ENCODE measurements at places on chromosomes 12 and 14.

GRCh38 chr14:36293824-36294223, 26.6 kb downstream of the MBIP start:
- no peak for DNase-seq

DNA sequence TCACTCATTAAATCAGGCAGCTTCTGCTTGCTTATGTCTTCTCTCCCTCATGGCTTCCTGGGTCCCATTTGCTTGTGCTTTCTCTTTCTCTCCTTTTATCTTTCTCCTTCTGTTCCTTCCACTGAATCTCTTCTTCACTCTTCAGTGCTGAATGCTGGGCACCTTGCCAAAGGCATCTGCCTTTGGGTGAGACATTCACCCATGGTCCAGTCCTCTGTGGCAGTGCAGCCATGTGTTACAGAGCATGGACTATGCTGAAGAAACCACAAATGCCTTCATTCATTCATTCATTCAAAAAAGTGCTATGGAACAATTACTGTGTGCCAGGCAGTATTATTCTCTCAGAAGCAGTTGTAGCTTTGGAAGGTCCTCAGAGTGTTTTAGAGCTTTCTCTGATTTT, 344.4 kb upstream of the STXBP6 start:
- no peak for DNase-seq

- DNase-seq, result no peak
Observed at GRCh38 chr14:104799244-104800014, 1.5 kb upstream of the ZBTB42 start.

- DNase-seq, result no peak
Observed at GRCh38 chr12:65568517-65568916, 255.8 kb upstream of the HMGA2 start.

- DNase-seq, result no peak
Observed at GRCh38 chr12:89980236-89980635, 271.6 kb upstream of the ATP2B1 start.

GRCh38 chr12:130791629-130792028, 47.4 kb downstream of the STX2 start:
- DNase-seq, result no peak

GRCh38 chr14:90658541-90658967, 157.7 kb downstream of the TTC7B start:
- DNase-seq, result no peak

DNA sequence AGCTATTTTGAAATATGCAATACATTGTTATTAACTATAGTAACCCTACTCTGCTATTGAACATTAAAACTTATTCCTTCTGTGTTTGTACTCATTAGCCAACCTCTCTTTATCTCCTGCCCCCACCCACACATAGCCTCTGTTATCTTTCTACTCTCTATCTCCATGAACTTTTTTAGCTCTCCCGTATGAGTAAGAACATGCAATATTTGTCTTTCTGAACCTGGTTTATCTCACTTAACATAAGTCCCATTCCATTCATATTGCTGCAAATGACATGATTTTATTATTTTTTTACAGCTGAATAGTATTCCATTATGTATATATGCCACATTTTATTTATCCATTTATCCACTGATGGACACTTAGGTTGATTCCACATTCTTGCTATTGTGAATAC, 79.0 kb upstream of the AMIGO2 start:
- DNase-seq, result no peak

DNA sequence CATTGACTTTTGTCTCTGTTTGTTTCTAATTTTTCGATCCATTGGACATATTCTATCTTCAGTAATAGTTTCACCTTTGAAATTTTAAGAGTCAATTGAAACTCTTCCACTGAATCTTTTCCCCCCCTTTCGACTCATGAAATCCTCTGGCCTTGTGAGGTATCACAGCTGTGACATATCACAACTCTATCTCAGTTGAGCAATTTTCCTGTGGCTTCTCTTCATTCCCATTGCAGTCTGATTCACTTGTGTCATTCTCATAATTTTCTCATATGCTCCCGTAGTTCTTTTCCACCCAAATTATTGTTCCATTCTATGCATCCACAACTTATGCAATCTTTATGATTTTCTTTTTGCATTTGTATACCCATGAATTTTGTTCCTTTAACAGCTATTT, 261.6 kb downstream of the DACT1 start:
- no peak for DNase-seq

GRCh38 chr14:24285351-24285750, 14.0 kb upstream of the RABGGTA start:
- no peak for DNase-seq

DNA sequence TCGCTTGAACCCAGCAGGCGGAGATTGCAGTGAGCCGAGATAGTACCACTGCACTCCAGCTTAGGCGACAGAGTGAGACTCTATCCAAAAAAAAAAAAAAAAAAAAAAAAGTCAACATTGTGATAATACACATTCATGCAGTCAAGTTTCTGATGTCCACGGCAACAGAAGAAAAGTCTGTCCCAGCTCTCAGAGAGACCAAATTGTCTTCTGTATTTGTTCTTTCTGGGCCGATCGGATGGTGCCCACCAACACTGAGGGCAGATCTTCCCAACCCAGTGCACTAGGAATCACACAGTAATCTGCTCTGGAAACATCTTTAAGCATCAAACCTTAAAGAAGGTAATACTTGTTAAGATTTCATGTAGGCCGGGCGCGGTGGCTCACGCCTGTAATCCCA, 31.6 kb downstream of the EAPP start:
- no peak for DNase-seq

DNA sequence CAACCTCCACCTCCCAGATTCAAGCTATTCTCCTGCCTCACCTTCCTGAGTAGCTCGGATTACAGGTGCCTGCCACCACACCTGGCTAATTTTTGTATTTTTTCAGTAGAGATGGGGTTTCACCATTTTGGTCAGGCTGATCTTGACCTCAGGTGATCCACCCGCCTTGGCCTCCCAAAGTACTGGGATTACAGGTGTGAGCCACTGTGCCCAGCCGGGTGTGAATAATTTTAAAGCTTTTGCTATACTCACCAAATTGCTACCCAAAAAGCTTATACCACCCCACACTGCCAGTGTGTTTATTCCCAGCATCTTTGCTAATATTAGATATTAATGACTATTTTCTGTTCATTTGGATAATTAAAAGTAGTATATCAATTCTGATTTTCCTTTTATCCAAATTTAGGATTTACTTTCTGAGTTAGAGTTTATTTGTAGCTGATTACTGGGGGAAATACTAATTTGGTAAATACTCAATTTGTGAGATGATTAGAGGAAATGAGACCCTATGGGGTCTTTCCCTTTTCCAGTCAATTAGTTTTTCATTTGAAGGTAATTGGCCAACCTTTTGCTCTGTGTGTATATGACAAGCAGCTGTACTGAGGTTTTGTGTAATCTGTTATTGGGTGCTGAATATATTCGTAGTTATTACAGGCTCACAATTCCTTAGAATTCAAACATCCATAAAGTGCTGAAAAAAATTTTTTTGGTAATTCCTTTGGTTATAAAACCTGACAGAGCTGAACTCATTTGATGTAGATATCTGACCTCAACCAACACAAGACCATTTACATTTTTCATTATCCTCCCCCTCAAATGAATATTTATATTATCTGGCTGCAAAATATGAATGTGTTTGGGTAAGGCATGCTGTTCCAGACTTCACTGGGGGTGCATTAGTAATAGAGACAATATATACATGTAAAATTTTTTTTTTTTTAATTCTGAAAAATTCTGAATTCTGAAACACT, 73.6 kb downstream of the ANO6 start:
- no peak for DNase-seq

- DNase-seq, result no peak
Observed at GRCh38 chr12:131710464-131711457, at the start of gene SFSWAP. Gene SFSWAP, plus strand, starts transcription at chr12:131711090. Its CDS starts 140 bp downstream, at chr12:131711230.

DNA sequence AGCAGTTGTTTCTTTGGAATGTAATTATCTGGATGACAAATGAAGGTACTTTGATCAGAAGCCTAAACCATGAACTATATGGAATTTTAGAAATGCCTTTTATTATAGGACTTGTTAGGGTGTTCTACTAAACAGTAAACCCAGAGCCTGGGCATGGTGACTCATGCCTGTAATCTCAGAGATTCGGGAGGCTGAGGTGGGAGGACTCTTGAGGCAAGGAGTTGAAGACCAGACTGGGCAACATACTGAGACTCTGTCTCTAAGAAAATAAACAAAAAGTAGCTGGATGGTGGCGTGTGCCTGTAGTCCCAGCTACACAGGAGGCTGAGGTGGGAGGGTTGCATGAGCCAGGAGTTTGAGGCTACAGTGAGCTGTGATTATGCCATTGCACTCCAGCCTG, 23.9 kb downstream of the PALS1 start:
- DNase-seq, result no peak

- DNase-seq, result no peak
Observed at GRCh38 chr14:54785778-54786770, 116.6 kb downstream of the GCH1 start.

DNA sequence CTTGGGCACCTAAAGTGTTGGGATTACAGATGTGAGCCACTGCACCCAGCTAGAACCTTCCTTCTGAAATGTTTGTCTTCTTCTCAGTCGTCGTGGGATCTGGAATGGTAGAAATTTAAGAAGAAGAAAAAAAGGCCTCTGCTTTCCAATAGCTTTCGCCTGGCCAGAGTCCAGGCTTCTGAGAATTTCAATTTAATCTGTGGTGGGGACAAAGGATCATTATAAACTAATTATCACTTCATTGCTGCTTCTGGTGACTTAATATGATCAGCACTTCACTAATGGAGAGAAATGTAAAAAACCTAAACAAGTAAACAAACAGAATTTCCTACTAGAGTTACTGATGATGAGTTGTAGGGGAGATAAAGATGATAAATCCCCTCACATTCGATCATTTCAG, 51.3 kb downstream of the CFAP251 start:
- DNase-seq, result no peak

GRCh38 chr12:5085896-5086295, 42.2 kb downstream of the KCNA5 start:
- DNase-seq, result no peak

DNA sequence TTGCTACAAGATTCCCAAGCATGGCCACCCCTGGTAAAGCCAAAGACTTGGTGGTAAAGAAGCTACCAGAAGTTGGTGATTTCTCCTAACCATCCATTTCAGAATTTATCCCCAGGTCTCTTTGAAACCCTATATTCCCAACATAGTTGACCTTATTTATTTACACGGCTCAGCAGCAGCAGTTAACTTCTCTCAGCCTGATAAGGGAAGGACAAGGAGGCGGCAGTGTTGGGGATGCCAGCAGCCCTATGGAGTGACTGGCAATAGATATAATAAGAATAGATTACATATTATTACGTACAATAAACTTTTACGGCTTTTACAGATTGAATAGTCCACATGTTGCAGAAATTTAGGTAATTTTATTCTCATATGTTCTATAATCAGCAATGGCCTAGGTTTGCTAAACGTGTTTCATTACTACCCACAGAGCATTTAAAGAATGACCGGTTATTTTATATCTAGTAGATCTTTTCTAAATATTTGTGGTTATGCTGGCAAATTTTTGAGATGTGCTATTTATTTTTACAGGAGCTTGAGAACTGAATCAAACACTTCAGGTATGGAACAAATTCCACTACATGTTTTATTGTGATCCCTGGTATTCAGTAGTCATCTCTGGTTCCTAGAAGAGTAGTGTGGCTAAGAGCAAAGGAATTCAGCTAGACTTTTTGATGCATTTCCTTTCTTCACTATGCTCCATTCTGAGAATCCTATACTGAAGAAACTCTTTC, 19.8 kb upstream of the PALS1 start:
- DNase-seq, result no peak

- no peak for DNase-seq
Observed at GRCh38 chr14:59601056-59601455, 24.4 kb upstream of the CCDC175 start.

DNA sequence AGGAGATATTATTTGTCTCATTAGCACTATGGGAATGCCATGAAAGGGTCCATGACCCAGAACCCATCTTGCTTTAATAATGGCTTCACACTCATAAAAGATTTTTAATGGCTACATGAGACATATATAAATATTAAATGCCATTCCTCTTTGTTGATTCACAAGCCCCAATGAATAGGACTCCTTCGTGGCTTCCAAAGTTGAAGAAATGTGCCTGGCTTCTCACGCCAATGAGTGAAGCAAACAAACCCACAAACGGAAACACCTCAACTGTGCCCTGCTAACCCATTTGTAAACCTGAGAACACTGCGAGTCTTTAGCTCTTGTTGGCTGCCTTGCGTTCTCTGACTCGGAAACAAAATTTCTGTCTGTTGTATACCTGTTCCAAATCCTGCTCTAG, 381.7 kb upstream of the DDHD1 start:
- DNase-seq, result no peak

GRCh38 chr14:91264151-91265150, 19.9 kb upstream of the GPR68 start:
- DNase-seq, result no peak

DNA sequence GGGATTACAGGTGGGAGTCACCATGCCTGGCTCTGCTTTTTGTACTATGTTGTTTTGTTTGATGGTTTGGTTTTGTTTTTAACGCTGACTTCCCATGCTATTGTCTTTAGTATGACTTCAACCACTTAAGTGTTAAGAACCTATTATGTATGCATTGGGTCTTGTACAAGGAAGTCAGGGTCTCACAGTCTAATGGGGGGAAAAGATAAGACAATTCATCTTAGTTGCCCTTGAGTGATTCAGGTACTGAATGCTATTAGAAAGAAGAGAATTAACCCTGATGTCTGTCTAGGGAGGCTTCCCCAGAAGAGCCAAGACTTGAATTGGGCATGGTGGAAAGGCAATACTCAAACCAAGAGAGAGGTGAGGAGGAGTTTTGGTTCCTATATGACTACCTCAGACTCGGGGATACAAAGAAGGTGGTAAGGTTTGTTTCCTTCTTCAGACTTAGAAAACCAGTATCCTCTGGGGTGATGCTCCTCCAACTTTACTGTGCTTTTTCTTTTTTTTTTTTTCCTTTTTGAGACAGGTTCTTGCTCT, 64.6 kb downstream of the SUSD6 start:
- DNase-seq, result no peak

DNA sequence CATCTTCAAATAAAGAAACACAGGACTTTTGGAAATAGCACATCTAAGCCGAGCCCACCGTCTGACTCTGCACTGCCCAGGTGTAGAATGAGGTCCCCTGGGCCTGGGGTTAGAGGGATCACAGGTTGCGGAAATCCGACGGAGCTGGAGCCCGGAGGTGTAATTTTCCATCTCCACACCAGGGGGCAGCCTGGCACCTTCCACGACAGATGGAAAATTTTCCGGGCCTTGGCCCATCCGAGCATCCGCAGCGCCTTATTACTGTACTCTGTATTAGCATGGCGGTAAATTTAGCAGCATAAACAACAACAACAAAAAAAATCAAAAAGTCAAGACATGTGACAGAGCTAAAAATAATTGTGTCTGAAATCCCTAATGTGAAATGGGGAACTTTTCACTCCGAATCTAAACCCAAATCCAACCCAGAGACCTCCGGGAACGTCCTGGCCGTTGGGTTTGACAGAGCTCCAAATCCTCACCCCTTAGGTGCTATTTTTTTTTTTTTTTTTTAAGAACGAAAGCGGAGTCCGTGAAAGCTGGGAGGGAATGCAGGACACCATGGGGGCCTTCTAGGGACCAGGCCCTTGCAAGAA, 93.9 kb downstream of the KSR2 start:
- no peak for DNase-seq

- DNase-seq, result no peak
Observed at GRCh38 chr12:25752710-25753309, 199.7 kb upstream of the LMNTD1 start.

GRCh38 chr14:32701475-32701874, 237.2 kb upstream of the NPAS3 start:
- no peak for DNase-seq

Measured in vagina (tissue), 2 donors.